Stimulated activated CD4-positive, alpha-beta T cell treated with anti-CD3 and anti-CD28 coated beads, TNF-alpha, amount 100 ng/mL, for 48 hours (primary cell): ENCODE measurements at places on chromosomes 16 and 17.

DNA sequence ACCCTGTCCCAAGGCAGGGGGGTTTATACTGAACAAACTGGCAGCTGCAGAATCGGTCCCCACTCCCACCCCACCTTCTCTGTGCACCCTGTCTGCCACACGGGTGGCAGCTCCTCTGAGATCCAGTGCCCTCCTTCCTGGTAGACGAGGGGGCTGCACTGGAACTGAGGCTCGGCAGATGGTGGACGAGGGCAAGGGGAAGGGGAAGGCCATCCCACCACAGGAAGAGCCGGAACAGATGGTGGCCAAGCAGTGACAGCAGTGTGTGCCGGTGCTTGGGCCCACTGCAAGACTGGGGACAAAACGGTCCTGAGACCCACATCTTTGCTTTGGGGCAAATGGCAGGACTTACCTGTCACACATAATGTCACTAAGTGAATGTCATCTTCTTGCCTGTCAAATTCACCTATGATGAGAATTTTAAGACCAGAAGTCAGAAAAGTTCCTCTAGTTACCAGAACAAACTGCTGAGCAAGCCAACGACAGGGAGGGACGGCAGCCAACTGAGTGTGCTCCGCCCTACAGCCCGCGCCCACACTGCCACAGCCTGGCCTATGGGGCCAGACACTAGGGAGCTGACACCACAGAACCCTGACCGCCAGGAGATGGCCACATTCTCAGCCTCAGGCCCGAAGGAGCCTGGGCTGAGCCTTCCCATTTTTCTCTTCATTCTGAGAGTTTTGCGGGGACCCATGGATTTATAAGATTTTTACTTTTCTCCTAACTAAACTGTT is 14.4 kb downstream of the NTAN1 start:
- DNase-seq, result no peak

GRCh38 chr17:63364944-63365343 is 81.2 kb downstream of the CYB561 start:
- no peak for DNase-seq

- DNase-seq, result no peak
Measured at GRCh38 chr16:52537516-52537915, 9.4 kb downstream of the TOX3 start.

DNA sequence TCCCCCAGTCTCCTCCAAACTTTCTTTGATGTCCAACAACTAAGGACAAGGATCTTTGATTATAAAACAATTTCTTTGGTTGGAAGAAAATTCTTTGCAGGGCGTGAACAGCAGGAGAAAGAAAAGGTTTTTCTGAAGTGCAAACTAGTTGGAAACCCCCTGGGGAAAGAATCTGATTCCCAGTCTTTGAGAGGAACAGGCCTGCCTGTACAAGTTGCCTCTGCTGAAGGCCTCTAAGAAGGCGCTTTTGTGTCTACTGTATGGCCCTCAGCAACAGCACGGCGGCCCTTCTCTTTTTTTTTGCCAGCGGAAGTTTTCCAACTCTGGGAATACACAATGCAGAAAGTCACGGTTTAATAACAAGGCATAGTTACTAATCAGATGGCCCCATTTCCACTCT is 14.0 kb downstream of the RNF43 start:
- no peak for DNase-seq

- no peak for DNase-seq
Measured at GRCh38 chr16:56047307-56048234, 143.7 kb upstream of the GNAO1 start.
